ENCODE measurements at places on chromosomes 6 and 20.

DNA sequence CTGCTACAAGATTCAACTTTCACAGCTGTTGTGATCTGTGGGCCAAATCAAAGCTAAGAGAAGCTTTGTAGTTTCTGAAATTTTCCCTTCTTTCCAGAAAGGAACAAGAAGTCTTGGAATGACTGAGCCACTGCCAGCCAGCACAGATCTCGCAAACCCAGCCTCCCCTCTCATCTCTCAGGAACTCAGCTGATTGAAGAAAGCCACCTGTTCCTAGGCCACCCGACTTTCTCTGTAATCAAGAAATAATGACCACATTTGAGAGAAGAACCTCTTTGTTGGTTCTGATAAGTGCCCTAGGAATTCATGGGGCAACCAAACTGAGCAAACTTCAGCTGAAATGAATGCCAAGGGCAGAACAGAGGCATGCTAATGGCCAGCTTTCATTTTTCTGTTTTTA, 61.7 kb downstream of the HDGFL1 start:
- no peak for DNase-seq

- no peak for DNase-seq
Observed at GRCh38 chr6:156729248-156729647, 47.9 kb upstream of the ARID1B start.

DNA sequence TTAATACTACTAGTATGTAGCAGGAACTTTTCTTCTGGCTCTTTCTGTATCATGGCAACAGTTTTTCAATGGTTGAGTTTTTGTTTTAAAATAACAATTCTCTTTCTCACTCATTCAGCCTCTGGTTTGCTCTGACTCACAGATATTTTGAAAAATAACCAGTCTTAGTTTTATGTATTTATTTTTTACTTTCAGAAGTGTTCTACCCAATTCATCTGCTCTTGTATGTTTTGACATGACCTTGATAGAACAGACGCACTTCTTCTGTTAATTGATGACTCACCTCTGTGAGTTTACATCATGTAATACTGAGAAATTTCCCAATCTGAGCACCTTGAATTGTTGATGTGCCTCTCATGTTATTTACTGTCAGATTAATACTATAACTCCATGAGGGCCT, 178.9 kb downstream of the SASH1 start:
- DNase-seq: no peak

DNA sequence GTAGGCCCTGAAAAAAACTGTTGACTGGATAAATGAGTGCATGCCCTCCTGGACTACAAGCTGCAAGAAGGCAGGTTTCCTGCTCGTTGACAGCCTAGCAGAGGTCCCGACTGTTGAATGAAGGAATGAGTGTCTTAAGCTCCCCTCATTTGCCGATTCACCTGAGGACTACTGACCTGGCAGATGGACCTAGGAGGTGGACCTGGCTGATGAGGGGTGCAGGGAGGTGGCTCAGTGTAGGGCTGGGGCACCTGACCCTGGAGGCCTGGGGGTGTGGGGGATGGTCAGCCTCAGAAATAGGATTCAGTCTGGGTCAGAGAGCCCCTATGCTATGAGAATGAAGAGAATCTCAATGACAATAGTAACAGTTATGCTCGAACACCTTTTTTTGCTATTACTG, 11.6 kb upstream of the TFAP2C start:
- no peak for DNase-seq

GRCh38 chr6:70903665-70904452, 53.0 kb downstream of the B3GAT2 start:
- no peak for DNase-seq

- no peak for DNase-seq
Observed at GRCh38 chr20:51176876-51177275, 154.0 kb upstream of the KCNG1 start.

- no peak for DNase-seq
Observed at GRCh38 chr6:3610921-3611320, 140.6 kb downstream of the PXDC1 start.

- peak; percentile 21 for DNase-seq
Observed at GRCh38 chr20:60255415-60255814, 297.2 kb downstream of the CDH26 start.

DNA sequence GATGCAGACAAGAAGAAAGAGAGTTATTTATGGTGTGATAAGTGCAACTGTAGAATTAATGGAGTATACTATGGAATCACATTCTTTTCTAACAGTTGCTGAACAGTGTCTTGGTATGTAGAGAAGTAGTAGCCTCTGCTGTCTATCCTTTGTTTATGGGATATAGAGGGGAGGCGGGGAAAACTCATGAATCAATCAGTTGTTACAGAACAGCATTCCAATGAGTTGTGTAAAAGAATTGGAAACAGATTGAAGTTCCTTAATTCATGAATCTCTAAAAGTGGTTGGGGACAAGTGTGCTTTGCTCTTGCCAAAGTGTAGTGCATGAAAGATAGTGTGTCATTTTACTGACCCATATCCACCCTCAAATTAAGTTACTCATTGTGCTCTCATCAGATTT, 77.7 kb downstream of the FLRT3 start:
- no peak for DNase-seq

GRCh38 chr20:48261398-48261910, 476.2 kb upstream of the SULF2 start:
- DNase-seq: no peak

DNA sequence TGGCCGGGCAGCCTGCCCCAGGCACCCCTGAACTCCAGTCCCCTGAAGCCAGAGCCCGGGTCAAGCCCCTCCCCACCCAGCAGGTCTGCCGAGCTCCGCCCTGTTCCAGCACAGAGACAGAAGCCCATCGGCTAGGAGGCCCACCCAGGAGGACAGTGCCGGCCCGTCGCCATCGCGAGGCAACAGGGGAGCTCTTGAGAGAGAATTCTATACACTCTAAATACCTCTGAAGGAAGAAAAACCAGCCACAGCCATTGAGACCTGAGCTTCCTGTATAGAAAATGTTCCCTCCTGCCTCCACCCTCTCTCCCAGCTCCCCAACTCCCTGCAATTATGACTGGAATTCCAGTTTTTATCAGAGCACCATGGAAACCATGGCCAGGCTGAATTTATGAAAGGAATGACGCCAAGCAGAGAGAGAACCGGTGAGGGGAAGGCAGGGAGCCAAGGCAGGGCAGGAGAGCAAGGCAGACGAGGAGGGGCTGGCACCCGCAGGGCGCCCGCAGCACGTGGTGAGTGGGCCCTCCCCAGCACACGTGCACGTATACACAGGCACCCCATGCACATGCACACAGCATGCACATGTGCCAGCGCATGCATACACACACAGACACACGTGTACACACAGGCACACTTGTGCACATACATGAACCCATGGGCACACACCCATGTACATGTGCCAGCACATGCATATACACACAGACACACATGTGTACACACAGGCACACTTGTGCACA, 27.6 kb upstream of the MRGBP start:
- no peak for DNase-seq

GRCh38 chr6:154481521-154482013, 28.9 kb downstream of the CNKSR3 start:
- DNase-seq: no peak

DNA sequence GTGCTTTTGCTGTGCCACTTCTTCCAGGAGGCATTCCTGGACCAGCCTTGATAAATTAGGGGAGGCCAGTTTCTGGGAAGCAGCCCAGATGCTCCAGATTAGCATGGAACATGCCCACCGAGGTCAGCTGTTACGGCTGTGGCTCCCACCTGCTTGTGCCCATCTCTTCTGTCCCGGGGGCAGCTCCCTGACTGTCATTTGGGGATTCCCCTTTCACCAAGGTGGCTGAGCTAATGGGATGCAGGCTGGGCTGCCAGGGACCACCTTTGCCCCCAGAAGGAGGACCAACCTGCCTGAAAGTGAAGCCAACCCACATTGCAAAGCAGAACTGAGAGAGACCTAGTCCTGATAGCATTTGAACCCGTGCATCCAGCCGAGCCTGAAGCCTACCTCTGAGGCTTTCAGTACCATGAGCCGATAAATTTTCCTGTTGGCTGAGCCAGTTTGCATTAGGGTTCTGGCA, 85.3 kb downstream of the PTPN1 start:
- no peak for DNase-seq

All from brain pericyte (primary cell).